ENCODE measurements at places on chromosomes 1 and 21.

DNA sequence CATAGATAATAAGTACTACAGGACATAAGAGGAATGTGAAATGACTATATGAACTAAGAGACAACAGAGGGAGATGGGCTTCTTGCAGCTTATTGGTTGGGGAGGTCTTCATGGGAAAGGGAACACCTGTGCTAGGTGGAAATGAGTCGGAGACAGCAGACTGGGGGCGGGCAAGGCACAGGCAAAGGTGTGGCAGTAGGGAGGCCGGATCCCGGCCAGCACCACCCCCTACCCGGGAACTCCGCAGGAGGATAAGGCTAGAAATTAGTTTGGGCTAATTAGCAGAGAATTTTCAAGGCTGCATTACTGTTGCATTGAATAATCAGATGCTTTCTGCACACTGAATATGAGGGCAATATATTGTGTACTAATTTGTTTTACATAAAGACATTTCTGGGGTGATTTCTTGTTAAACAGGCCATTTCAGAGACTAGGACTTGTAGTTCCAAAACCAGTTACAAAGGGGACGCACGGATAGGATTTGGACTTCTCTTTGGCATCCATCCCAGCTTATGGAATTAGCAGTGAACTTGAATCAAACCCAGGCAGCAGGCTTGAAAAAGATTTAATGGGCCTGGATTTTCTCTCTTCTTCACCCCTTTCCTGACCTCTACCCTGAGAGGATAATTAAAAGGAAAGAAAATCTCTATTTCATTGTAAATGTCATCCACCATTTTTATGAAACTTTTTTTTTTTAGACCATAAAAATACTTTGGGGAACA is 2.2 kb upstream of the HUNK start:
- DNase-seq, result peak; percentile 45

GRCh38 chr1:2786329-2787162 is 14.9 kb downstream of the TTC34 start:
- no peak for DNase-seq

DNA sequence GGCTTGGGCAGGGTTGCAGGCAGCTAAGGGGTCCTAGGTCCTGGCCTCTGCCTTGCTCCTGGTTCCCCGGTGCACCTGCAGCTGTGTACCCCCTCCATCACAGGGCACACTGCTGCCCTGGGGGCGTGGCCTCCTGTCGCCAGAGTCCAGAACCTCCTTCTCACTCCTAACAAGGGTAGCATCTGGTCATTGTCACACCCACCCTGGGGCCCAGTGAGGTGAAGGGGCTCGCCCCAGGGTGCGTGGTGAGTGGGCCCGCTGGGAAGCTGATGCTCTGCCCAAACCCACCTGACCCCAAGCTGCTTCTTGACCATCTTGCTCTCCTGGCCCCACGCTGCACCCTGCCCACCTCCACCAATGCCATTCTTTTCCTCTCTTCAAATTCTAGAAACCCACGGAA is 44.5 kb downstream of the AJAP1 start:
- no peak for DNase-seq

- DNase-seq, result no peak
Observed at GRCh38 chr1:214319938-214320337, 39.0 kb downstream of the SMYD2 start.

DNA sequence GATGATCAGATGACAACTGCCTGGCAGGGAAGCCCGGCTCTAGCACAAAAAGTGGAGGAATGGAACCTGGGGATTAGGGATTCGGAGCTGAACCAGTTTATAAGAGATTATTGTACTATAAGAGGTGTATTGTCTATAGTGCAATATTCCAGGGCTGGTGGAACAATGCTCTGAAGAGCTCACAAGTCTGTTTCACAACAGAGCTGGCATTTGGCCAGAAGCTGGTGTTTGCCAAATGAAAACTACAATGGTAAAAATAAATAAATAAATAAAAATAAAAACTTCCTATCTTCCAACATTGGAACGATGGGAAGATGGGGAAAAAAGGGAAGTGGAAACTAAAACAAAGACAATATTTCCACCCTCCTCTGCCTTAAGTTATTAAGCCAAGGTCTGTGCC is 73.5 kb downstream of the CHODL start:
- DNase-seq, result no peak

GRCh38 chr1:62991152-62991551 is 207.2 kb downstream of the ATG4C start:
- DNase-seq, result no peak

DNA sequence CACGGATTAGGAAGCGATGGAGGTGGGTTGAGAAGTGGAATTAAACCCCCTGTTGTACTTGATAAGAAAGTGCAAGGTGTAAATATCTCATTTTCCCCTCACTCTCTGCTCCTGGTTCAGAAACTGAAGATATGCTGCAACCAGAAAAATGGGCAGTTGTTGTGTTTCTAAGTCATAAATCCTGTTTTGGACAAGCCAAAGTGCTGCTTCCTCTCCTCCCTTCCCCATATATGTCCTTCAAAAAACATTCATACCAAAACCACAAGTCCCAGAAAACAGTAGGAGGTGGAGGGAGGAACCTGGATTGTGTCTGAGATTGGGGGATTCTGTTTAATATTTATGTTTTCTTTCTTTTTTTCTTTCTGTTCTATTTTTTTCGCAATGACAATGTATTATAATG is 13.6 kb upstream of the ZNF362 start:
- no peak for DNase-seq
